Suppressor macrophage treated with lipopolysaccharide for 1 hour (primary cell): ENCODE measurements at places on chromosomes 2 and 18.

- peak; percentile 49 for DNase-seq
Measured at GRCh38 chr2:203177361-203177760, 61.5 kb upstream of the CYP20A1 start.

- DNase-seq = no peak
Measured at GRCh38 chr2:29697181-29697580, 224.2 kb downstream of the ALK start.

- no peak for DNase-seq
Measured at GRCh38 chr2:144469798-144470197, 50.1 kb downstream of the ZEB2 start.

DNA sequence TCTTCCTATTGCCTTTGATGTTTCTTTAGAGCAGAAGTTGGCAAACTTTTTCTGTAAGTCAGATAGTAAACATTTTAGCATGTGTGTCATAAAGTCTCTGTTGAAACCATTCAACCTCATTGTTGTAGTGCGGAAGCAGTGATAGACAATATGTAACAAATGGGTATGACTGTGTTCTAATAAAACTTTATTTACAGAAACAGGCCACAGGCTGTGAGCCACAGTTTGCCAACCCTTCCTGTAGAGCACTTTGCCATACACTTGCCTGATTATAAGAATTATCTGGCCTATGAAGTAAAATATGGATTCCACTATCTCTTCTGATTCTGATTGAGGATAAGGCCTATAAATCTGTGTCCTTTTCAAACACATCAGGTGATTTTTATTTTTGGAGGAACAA is 237.4 kb downstream of the DOK6 start:
- DNase-seq = no peak

DNA sequence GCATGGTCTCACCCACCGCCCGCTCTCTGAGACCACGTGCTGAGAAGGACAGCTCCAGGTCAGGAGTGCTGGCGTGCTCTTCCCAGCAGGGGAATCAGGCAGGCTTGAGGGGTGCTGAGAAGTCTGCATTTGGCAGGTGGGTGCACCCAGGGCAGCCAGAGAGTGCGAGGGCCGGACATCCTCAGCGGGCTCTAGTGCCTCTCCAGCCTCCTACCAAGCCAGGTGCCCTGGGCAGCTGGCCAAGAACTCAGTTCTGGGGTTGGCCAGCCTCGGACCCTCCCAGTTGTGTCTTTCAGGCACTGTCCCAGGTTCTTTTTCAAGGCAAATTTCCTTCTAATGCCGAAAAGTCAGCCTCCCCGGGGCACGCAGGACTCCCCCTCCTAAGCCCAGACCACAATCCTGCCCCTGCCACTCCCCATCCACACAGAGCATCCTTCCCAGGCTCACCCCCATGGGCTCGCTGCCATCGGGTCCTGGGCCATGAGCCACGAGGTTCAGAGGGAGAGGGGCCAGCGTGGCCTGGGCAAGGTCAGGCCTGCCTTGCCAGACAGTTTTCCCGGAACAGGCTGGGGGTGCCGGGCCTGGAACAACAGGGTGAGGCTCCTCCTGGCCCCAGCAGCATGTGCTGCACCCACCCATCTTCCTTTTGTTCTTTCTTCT is 52.2 kb upstream of the GPC1 start:
- DNase-seq = no peak

- no peak for DNase-seq
Measured at GRCh38 chr2:3670376-3670775, 12.4 kb downstream of the ALLC start.

DNA sequence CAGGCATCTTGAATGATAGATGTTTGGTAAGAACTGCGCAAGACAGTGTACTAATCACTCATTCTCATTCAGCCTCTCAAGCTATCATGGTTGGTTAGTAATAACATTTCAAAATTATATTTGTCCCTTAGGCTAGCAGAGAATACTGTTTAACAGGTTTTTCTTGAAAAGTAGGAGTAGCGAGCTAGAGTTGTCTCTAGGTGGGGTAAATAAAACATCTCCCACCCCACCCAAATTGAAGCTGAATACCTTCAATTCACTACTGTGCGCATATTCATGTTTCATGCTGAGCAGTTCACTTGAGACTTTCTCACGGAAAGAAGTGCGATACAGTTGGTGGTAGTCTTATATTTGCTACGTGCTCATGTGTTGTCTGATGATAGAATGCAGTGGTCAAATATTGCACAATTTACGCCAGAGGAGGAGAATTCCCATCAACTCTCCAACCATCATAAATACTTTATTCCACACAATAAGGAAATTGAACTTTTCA is 49.3 kb downstream of the NEDD4L start:
- DNase-seq = no peak

DNA sequence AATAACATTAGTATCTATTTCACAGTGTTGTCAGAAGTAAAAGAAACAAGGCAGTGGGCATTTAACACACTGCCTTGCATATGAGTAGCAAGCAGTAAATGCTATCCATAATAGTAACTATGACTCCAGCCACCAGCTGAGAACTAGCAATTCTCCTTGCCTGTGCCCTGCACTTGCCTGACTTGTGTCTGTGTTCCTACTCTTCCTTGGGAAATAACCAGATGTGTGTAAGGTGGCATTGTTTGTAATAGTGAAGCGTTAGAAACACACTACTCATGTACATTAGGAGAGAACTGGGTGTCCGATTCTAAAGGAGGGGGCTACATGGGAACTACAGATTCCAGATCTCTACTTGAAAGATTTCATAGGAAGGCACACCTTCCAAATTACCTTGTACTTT is 197.8 kb downstream of the STK39 start:
- no peak for DNase-seq

DNA sequence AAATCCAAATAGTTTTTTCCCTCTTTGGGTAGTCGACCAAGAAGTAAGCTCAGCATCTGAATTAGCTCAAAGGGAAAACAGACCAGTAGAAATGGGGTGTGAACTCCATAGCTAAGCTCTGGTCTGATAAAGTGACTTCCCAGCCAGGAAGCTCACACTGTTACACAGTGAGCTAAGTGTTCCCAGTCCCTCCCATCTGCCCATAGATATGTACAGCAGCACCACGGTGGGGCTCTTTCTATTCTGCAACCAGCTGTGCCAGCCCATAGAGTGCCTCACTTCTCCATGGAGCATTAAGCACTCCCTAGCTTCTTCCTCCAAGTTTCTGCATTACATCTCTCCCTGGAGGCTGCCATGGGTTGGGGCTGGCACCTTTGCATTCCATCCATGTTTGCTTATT is 27.6 kb upstream of the NEMP2 start:
- no peak for DNase-seq

- DNase-seq = no peak
Measured at GRCh38 chr2:175402571-175402970, 221.1 kb upstream of the ATP5MC3 start.

DNA sequence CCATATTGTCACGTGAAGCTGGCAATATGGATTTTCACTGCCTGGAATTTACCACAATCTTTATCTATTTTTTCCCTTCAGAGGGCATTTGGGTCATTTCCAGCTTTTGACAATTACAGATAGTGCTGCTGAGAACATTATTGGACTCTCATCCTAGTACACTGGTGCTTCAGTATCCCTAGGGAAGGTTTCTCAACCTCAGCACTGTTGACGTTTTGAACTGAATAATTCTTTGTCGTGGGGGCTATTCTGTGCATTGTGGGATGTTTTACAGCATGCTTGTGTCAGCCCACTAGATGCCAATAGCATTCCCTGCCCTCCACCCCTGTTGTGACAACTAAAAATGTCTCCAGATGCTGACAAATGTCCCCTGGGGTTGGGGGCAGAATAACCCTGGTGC is 185.7 kb downstream of the TPGS2 start:
- no peak for DNase-seq

DNA sequence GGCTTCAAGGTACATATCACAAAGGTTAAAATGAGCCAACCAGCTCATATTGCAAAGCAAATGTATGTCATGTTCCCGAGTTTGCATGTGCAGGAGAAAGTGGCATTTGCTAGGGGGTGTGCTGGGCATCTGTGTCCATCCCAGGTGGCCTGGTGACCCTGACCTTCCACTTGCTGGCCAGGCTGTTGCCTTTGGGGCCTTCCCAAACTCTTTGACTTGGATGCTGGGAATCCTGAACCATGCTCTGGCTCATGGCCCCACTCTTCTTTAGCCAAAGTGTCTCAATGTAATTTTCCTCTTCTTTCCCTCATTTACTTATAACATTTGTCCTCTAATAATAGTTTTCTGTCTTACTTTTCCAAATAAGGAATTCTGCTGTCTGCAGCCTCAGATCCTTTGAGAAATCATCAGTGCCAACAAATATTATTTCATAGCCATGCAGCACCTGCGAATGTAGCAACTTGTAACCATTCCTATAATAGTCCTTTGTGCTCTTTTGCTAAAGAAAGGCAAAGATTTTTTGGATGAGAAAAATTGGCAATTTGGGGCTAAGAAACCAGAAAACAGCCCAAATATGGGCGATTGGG is 64.2 kb downstream of the MTCL1 start:
- DNase-seq = no peak

- DNase-seq = no peak
Measured at GRCh38 chr2:221502270-221503010, 69.7 kb downstream of the EPHA4 start.

DNA sequence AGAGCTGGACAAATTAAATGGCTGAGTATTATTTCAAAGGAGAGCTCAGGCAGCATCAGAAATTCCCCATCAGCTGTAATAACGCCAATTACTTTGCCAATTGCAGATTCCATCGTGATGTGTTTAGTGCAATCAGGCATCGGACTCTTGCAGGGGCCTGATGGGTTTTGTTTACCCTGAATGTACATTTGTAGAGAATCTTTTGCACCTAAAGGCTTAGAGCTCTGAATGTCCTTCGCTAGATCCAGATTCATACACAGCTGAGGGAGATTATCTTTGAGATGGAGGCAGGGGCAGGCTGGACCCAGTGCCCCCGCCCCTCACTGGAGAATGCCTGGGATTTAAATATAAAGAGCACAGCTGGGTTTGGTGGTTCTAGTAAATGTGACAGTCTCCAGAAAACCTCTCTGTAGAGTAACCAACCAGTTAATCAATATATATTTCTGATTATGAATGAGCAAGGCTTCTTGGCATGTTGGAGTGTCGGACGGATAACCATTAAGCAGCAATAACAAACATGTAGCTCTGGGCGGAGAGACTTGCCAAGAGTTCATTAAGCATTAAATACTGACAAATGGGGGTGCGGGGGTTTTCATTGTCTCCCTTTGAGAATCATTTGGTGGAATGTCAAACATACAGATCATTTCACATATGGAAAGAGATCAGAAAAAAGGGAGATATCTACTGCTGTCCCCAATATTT is 200.9 kb downstream of the SETBP1 start:
- DNase-seq = no peak
